Fibroblast of pulmonary artery (primary cell): ENCODE measurements at places on chromosomes 11 and 22.
A peak's percentile ranks its signal among the peaks of the same experiment; 100 is the strongest.

DNA sequence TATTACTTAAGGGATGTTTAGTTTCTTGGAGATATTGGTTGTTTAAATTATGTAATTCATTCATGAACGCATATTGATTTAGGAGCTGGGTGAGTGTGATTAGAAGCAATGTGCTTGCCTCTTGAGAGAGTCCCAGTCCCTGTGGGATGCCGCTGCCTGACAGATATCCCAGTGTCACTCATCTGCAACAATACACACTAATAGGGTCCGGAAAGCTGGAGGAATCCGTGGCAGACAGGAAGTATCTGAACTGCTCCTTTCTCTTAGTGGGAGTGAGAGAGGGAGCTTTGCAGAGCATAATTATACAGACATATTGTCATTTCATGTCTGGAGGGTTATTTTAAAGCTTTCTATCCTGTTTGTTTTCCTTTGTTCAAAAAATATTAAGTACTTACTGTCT is 17.4 kb downstream of the AMOTL1 start:
- DNase-seq = no peak

DNA sequence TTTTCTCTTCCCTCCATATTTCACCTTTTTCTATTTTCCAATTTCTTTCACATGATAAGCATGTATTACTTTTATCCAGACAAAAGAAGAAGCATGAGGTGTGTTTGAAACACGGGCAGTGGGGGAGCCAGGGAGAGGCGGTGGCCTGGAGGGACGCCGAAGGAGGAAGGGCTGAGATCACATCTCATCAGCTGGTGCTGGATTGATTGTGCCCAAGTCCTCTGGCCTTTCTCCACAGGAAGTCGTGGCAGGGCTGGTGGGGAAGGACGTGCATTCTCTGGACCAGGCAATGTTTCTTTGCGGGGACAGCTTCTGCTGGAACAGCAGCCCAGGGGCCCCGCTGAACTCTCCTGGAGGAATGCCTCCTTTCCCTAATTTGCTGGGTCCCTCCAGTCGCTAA is 82.9 kb downstream of the MIAT start:
- DNase-seq = no peak

DNA sequence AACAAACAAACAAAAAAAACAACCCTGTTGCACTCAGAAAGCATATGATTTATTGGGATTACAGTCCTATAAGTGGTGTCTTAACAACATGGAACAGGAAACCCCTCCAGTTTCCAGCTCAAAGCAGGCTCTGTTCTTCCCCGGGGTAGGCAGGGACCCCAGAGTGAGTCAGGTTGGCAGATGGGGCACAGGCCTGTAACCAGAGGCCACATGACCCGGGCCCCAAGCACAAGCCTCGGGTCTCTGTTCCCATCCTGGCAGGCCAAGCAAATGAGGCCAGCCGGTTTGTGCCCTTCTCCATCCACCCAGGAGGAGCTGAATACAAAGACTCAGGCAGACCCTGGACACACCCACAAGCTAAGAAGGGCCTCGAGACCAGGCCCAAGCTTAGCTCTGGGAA is 75.8 kb downstream of the NAT10 start:
- DNase-seq = no peak

- no peak for DNase-seq
Observed at GRCh38 chr11:362642-363442, 6.5 kb upstream of the B4GALNT4 start.

- DNase-seq = peak; percentile 11
Observed at GRCh38 chr11:69704508-69705253, 859 bp upstream of the FGF19 start.

- DNase-seq = peak; percentile 65
Observed at GRCh38 chr11:13238879-13239514, 38.6 kb upstream of the BMAL1 start.
